ENCODE measurements at places on chromosomes 2 and 18.

DNA sequence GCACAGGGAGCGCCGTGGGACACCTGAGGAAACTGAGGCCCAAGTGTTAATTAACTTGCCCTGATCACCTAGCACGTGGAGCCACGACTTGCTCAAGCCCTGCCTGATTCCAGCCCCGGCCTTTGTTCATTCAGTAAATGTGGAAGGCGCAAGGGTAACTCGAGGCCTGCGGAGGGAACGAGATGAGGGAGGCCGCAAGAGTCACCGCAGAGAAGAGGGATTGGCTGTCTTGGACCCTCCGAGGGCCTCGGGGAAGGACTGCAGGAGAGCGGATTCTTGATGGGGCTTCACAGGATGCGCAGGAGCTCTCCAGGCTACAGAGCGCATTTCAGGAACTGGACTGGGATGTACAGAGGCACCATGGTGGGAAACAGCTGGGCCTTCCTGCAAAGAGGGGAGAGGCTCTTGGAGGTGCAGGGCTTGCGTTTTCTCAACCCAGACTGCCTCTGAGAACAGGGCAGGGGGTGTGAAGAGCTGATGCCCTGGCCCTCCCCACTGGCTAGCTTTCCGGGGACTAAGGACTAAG is 511 bp upstream of the ANKMY1 start:
- DNase-seq, result no peak

- DNase-seq, result no peak
Observed at GRCh38 chr2:60525899-60526298, 27.6 kb downstream of the BCL11A start.

GRCh38 chr2:172215936-172216335 is 113.2 kb upstream of the DLX2 start:
- no peak for DNase-seq

DNA sequence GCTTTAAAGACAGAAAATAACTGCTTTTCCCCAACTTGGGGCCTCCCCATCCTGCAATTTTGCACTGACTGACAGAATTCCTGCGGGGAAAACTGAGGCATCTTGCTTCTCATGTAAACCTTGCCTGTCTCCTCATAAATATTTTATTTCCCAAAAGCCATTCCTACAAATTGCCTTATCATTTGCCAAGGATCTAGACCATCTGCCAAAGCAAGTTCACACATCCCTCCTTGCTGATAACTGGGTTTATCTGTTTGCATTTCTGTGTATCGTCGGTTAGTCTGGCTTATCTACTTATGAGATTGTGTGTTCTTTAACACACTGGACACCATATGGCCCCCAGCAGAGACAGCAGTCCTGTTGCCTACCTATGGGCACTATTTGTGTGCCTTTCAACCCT is 3.0 kb upstream of the CNGA3 start:
- DNase-seq, result no peak

DNA sequence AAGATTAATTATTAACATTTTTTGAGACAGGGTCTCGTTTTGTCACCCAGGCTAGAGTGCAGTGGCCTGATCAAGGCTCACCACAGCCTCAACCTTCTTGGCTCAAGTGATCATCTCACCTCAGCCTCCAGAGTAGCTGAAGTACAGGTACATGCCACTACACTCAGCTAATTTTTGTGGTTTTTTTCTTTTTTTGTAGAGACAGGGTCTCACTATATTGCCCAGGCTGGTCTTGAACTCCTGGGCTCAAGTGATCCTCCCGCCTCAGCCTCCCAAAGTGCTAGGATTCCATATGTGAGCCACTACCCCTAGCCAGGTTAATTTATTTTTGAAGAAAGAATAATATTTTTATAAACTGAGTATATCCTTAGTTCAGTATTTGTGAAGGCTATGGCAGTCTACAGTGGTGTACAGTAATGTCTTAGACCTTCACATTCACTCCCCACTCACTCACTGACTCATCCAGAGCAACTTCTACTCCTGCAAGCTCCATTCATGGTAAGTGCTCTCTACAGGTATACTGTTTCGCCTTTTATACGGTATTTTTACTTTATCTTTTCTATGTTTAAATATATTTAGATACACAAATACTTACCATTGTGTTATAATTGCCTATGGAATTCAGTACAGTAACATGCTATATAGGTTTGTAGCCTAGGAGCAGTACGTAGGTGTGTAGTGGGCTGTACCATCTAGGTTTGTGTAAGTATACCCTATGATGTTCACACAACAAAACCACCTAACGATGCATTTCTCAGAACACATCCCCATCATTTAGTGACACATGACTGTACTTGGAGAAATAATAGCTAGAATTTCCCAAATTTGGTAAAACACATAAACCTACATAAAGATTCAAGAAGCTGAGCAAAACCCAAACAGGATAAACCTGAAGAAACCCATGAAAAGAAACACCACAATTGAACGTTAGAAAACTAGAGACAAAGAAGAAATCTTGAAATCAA is 38.6 kb downstream of the MGAT4A start:
- no peak for DNase-seq

Measured in stimulated activated CD8-positive, alpha-beta memory T cell treated with anti-CD3 and anti-CD28 coated beads, Interleukin-15, amount 100 ng/mL, for 24 hours (primary cell).